ENCODE measurements at places on chromosomes 4 and X. TPM values are rescaled to one million over a fixed set of nuclear protein-coding genes. Genes with fewer than 3 reads are reported as not detected.

Gene BMX
- not detected for total RNA-seq

Gene RASL11B
- not detected for total RNA-seq

Gene TLR6
- total RNA-seq = 5.1 TPM

Gene F11
- not detected for total RNA-seq

Gene CTAG1A
- 0.18 TPM for total RNA-seq

Gene SPACA5
- not detected for total RNA-seq

Gene MAGEA11
- not detected for total RNA-seq

Gene NPY1R
- total RNA-seq = 0.08 TPM

Gene RIPPLY1
- not detected for total RNA-seq
